NCI-H526 (cell line): ENCODE measurements at places on chromosomes 1 and 21.

DNA sequence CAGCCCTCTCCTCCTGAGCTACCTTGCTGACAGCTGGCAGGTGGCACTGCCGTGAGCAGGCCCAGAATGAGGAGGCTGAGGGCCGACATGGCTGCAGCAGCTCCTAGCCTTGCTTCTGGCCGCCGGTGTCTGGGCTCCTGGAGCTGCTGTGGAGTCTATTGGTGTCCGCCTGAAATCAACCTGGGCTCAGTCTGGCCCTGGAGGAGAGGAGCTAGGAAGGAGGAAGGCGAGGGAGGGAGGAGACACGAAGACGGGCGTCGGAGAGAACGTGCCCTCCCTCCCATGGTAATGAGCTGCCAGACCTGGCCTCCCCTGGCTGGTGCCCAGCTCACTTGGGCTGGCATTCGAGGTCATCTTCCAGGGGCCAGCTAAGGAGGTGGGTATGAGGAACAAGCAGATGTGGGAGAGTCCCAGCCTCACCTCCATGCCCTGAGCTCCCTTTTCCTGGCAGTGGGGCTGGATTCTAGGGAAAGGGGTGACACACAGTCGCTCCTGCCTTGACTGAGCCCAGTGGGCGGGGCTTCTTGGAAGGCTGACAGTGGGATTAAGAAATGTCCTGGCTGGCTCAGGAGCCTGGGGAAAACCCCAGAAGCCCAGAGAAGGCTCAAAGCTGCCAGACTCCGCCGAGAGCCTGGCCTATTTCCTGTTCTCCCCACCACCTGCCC is at the start of gene PDZK1IP1:
Gene PDZK1IP1, minus strand, starts transcription at position 193 of the 665 bp plus-strand sequence. Its CDS starts 104 bp downstream, at position 89.
- DNase-seq = no peak

DNA sequence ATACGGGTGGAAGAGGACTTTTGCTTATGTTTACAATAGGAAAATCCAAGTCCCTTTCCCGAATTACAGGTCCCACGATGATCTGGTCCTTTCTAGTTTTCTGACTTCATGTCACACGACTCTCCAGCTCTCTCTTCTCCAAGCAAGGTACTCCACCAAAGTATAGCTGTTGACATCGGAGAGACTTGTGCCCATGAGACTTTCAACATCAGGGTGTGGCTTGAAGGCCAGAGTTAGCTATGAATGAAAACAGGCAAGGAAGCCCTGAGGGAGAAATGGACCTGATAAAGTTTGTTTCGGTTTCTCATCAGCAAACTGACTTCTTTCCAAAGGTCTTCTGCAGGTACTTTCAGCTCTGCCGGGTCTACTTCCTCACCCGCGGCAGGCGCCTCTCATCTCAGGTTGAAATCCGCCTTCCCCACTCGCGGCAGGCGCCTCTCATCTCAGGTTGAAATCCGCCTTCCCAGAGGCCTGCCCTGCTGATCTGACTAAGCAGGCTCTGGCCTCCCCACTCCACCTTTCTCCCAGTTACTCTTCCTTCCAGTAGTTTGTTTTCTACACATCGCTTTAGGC is 2.1 kb upstream of the PER3 start:
- no peak for DNase-seq

DNA sequence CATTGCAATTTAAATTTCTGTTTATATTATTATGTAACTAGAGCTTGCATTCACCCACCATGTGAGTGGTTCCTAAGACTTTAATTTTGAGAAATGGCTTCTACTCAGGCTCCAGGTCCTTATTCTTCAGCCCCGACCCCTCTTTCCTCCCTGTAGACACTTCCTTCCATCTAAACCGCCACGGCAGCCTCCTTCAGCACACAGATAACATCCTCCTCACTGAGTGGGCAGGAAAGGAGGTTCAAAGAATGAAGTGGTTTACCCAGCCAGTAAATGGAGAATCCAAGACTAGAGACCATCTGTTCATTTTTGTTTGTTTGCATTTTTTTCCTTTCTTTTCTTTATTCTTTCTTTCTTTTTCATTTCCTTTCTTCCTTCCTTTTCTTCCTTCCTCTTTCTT is 37.1 kb upstream of the SOD1 start:
- no peak for DNase-seq

- DNase-seq = no peak
These were observed 110.2 kb upstream of the C1orf174 start for GRCh38 chr1:4010284-4010683.

GRCh38 chr1:198656500-198656932 is 17.7 kb downstream of the PTPRC start:
- no peak for DNase-seq

- no peak for DNase-seq
These were observed 84.1 kb upstream of the C21orf91 start for GRCh38 chr21:17903029-17903806.

DNA sequence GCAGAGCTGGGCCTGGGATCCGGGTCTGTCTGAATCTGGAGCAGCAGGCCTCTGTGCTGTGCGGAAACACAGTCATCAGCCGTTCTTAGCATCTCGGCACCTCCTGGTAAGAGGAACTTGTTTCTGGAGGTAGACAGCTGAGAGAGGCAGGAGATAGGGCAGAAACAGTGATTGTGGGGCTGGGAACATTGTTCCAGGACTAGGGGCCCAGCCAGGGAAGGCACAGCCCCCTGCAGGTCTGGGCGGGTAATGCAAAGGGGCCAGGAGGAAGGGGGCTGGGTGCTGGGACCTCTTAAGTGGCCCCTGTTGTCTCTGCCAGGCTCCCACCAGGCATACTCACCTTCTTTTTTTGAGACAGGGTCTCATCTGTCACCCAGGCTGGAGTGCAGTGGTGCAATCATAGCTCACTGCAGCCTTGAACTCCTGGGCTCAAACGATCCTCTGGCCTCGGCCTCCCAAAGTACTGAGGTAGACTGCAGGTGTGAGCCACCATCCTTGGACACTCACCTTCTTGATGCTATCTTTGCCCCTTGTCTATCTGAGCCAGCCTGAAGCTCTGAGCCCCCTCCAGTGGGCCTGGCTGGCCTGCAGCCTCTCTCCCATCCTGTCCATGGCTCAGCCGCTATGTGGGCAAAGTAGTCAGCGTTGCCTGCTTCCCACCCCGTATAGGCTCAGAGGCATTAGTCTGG is 134.3 kb upstream of the ZBTB40 start:
- peak; percentile 56 for DNase-seq

GRCh38 chr1:22166439-22166838 is 23.5 kb upstream of the WNT4 start:
- DNase-seq = peak; percentile 48

GRCh38 chr1:167453123-167453522 is 65.2 kb downstream of the CD247 start:
- DNase-seq = no peak

DNA sequence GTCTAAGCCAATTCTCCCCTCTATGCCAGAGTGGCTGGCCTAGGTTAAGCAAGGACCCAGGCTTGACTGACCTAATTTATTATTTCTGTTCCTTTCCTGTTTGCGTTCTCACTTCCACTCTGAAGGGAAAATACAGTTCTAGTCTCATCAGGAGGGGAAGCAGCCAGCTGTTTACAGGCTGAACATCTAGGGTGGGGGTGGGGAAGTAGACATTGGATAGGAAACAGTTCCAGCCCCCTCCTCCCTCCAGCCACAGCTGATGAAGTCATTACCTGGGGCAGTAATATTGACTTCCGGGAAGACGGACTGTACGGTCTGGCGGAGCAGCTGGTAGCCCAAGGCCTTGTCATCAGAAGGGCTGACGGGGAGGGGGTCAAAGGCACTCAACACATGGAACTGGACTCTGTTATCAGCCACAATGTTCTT is 17.6 kb downstream of the PM20D1 start:
- DNase-seq = no peak

- peak; percentile 85 for DNase-seq
These were observed 33.8 kb downstream of the RSPH1 start for GRCh38 chr21:42461881-42462877.

DNA sequence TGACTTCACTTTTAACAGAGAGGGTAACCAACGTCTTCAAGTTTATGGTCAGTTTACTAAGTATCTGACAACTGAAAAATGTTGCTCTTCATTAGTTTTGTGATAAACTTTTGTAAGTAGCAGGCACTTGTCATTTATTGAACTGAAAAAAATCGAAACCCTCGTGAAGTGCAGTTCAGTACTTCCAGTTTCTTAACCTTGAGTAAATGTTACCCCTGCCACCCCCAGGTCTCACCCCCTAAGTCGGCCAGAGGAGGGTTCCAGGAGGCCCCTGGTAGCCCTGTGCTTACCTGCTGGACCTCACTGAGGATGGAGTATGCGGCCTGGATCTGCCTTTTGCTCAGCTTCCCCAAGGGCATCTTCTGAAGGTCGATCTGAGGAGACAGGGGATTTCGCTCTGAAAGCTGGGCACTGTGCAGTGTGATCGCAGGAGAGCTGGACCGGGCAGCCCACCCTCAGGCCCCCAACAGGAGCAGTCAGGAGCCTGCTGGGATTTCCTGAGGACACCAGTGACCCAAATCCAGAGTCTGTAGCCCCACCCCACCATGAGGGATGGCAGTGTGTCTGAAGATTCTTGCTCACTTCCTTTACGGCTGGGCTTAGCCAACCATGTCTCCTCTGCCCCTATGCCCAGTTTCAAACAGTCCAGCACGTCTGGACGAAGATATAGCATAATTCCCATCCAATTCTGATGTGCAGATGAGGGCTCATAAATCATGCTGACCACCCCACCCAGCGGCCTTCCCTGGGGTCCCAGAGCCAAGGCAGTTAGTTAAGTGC is 37.6 kb downstream of the PARP1 start:
- no peak for DNase-seq

DNA sequence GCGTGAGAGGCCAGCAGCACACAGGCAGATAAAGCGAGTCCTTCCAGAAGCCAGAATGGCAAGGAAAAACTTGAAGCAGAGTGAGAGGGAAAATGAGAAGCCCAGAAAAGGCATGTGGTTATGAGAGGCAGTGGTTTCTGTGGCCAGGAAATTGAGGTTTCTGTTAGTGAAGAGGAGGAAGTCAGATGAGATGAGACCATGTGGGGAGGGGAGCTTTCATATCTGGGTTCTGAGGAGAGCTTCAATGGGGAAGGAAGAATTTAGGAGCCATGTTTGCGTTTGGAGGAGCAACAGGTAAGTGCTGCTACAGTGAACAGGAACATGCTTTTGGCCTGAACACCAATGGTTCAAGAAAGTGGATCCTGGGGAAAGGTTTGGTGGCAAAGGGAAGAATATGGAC is 6.1 kb upstream of the CD1A start:
- no peak for DNase-seq

GRCh38 chr1:186202271-186202764 is 172.7 kb downstream of the TPR start:
- DNase-seq = no peak

- DNase-seq = no peak
These were observed 9.3 kb downstream of the PLEKHM2 start for GRCh38 chr1:15693371-15693770.

DNA sequence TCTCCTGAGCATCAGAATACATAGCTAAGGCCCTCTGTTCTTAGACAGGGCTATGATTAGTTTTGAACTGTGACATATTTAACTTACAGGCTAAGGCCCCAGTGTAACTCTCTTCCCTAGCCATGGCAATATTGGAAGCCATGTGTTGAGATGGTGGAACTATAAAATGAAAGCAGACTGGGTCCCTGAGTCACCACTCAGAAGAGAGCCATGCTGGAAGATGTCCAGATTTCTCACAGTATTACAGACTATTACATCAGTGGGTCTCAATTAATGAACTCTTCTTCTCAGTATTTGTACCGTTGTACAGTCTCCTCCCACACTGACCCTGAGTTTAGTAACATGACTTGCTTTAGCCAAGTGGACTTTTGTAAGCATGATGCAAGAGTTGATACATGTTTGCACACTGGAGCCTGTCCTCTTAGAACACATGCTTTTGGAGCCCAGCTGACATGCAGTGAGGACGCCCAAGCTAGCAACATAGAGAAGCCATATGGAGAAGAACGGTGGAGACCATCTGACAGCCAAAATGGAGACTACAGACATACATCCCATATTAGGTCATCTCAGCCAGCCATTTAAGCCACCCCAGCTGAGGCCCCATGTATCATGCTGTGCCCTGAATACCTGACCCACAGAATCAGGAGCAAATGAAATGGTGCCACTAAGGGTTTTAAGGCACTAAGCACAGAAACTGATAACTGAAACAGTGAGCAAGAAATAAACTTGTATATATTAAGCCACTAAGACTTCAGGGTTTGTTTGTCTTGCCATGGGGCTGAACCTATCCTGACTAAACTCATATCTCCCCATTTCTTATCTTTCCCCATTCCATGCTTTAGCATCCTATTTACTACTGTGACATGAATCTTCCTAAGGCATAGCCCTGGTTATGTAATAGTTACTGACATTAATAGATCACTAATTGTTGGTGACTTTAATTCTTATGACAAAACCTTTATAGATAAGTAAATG is 24.4 kb downstream of the TBX15 start:
- DNase-seq = no peak

- no peak for DNase-seq
These were observed 725.2 kb downstream of the PTPRU start for GRCh38 chr1:29961293-29962059.

GRCh38 chr1:17212009-17212408 is 7.1 kb downstream of the PADI1 start:
- DNase-seq = no peak

- no peak for DNase-seq
These were observed 1.4 kb upstream of the VANGL1 start for GRCh38 chr1:115640384-115640783.

DNA sequence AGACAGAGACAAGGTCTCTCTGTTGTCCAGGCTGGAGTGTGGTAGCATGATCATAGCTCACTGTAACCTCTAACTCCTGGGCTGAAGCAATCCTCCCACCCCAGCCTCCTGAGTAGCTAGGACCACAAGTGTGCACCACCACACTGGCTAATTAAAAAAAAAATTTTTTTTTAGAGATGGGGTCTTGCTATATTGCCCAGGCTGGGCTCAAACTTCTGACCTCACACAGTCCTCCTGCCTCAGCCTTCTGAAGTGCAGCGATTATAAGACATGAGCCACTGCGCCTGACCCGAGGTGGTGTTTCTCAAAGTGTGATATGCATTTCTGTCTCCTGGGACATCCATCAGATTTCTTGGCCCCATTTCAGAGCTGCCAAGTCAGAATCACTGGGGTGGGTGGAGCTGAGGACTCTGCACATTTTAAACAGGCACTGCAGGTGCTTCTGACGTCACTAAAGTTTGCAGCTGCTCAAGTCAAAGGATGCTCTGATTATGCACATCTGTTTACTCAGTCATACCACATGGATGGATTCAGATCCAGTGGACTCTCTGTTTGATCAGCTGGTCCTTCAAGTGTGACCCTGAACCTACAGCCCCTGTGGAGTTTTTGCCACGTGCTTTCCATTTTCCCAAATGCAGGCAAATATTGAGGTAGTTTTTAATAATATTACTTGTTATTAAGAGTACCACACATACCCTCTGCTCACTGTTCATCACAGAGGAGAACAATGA is 21.4 kb downstream of the TGFB2 start:
- no peak for DNase-seq

- DNase-seq = no peak
These were observed 365.1 kb upstream of the VAMP3 start for GRCh38 chr1:7405844-7406500.
